ENCODE measurements at places on chromosomes 6 and 20.

DNA sequence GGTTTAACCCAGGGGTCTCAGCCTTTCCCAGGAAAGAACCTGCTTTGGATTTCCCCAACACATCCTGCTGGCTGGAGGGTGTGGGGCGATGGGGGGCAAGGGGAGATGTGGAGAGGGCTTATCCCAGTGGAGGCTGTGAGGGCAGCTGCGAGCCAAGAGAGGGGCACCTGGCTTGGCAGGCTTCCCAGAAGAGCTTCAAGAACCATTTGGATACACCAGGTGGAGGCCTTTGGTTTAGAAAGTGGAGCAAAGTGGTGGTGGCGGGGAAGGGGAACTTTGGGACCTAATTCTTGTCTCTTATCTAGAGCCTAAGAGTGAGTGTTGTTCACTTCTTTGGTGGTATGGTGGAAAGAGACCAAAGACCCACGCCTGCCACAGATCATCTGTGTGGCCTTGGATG is 12.4 kb downstream of the CD40 start:
- DNase-seq = no peak

- no peak for DNase-seq
Observed at GRCh38 chr20:64142590-64142989, 21.7 kb upstream of the MYT1 start.

DNA sequence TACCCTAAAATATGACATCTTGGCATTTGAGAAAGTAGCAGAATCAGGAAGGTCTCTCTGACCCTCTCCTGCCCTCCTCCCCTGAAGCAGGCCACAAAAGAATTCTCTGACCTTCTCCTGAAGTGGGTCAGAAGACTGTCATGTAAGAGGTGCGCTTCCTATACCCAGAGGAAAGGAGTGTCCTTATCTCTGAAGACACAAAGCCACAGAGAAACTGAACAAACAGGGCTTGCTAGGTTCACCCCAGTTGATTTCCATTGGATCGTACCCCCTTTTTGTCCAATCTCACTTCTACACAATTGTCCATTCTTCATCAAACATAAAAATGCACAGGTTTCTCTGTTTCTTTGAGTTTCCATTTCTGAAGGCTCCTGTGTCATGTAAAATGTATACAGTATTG is 272.0 kb upstream of the SOX4 start:
- no peak for DNase-seq

DNA sequence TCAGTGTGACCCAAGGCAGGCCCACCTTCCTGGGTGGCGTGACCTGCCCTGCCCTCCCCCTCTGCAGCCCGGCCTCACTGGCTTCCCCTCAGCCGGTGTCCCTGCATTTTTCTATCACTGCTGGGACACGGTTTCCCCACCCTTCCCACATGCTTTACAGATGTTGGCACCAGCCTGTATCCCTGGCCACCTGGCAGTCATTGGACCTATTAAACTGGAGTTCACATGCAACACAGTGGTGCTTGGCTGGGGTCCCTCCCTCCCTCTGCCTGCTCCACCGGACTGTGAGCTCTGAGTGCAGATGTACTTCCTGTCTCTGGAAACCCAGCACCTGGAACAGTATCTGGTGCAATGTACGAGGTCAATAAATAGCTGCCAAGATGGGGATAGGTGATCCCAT is 25.5 kb upstream of the STX16 start:
- no peak for DNase-seq

DNA sequence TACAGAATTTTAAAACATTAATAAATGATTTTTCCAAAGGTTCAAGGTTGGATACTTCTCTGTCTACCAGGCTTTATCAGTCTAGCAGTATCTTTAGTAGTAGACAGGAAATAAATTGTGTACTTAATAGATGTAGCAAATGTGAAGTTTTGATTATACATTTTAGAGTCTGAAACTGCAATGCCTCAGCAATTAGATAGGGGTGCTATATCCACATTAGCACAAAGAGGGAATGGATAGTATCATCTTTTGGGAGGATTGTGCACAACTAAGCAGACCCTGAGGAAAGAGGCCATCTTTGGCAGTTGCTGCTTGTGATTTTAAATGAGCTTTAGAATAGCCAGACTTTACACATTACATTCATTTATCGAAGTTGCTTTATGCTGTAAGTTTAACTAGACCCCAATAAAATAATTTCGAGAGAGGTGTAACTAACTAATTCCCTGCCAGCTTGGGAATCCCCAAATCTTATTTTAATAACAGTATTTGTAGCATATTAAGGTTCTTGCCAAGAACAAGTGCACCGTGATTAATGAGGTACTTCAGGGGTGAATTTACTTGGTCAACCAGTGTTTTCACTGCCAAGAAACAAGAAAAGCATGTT is 2.8 kb downstream of the KCNQ5 start:
- DNase-seq = no peak

GRCh38 chr20:17505636-17506517 is 25.3 kb downstream of the BFSP1 start:
- DNase-seq = no peak

GRCh38 chr6:48318670-48319069 is 207.7 kb upstream of the PTCHD4 start:
- no peak for DNase-seq

GRCh38 chr6:145245119-145245518 is 490.2 kb downstream of the EPM2A start:
- DNase-seq = no peak

GRCh38 chr6:18076231-18076630 is 46.2 kb downstream of the NHLRC1 start:
- no peak for DNase-seq

DNA sequence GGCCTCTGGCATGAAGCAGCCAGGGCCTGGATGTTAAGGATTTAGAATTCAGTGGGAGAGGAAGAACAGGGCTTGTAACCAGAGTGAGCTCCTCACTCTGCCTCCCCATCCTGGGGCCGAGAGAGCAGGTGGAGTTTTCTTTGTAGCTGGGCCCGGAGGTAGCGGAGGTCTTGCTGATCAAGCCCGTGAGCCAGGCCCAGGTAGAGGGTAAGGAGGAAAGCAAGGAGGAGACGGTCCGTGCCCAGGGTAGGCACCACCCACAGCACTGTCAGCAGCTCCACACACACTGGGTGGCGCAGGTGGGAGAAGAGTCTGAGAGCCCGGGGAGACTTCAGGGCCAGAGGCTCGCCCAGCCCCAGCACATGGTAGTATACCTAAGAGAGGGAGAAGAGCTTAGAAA is 2.1 kb upstream of the PPP1R18 start:
- DNase-seq = no peak

GRCh38 chr6:106724848-106725247 is 95.5 kb downstream of the QRSL1 start:
- DNase-seq = no peak

- no peak for DNase-seq
Observed at GRCh38 chr6:168427184-168427583, 13.8 kb upstream of the SMOC2 start.

- no peak for DNase-seq
Observed at GRCh38 chr6:167892835-167893815, 66.4 kb downstream of the AFDN start.

DNA sequence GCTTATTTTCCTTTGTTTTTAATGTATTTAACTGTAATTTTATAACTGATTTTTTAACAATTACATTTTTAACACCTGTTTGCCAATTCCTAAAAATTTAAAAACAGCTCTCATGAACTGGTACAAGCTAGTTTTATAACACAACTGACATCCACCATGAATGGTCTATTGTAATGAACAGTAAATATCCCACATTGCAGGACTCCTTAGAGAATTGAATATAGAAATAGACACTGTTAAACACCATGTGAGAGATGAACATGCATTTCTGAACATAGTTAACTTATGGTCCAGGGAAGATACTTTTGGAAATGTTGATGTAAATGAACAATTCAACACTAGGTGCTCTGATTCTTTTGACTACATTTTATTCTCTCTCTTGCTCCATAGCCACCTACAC is 195.1 kb upstream of the GMDS start:
- DNase-seq = no peak

- no peak for DNase-seq
Observed at GRCh38 chr6:32609731-32610640, 20.3 kb upstream of the HLA-DRB1 start.

- DNase-seq = no peak
Observed at GRCh38 chr6:144479991-144480390, 194.9 kb downstream of the UTRN start.

DNA sequence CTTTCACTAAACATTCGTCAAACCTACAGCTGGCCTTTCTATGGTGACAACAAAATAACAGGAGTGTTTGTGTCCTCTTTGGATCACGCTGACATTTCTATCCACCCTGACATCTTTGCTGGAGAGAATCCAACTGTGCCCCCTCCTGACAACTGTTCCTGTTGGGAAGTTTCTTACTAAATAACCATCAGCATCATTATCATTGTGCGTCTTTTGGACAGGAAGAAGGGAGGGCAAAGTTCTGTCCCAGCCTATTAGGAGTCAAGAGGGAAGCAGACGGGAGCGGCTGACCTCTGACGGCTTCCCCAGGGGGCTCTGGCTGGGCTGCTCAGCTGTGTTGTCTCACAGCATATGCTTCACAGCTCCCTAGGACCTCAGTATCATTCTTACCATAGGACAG is 195.9 kb upstream of the SULF2 start:
- DNase-seq = no peak

DNA sequence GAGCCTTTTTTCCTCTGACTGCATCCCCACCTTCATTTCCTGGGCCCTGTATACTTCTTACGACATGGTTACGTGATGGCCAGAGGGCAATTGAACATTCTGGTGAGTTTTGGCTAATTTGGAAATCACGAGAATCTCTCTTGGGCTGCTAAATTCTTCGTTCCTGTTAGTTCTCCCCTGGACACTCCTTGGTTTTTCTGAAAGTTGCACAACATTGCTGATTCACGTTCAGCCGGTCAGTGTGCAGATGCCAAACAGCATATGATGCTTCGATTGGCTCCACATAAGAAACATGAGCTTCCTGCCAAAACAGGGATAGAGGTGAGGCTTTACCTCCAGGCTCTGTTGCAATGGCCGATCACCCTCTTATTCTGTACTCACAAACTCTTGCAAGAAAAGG is 119.4 kb upstream of the LY86 start:
- DNase-seq = no peak

DNA sequence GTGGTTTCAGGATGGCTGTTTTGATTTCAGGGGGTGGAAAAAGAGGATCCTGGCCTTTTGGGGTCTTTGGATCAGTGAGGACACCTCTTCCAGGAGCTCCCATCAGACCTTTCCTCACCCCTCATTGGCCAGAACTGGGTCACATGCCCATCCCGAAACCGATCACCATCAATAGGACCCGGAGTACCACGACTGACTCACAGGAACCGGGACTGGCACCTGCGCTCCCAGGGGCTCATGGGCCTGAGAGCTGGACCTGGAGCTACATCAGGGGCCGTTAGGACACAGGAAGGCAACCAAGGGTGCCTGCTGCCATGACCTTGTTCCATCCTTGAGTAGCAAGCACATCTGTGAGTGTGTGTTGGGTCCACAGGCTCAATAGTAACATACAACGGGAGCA is 180.4 kb downstream of the BMP7 start:
- no peak for DNase-seq

DNA sequence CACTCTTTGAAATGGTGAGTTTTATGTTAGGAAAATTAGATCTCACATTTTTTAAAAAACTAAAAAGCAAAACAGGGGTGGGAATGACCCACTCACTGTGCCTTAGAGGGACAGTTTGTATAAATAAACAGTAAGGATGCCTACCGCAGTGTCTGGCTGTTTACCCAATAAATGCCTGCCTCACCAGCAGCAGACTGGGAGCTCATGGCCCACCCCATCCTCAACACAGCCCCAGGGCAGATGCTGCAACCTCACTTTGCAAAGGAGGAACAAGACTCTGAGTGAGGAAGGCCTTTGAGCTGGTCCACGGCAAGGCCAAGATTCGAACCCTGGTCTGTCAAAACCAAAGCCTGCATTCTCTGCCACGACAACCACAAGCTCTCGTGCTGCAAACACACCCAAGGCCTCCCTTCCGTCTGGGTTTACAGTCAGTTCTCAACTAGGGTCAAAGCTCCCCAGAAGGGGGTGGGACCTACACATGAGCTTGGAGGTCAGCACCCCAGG is 77.8 kb downstream of the BMP7 start:
- no peak for DNase-seq
